ENCODE measurements at places on chromosomes 3 and 15. TPM values are rescaled to one million over a fixed set of nuclear protein-coding genes. Genes with fewer than 3 reads are reported as not detected.

GRCh38 chr15:59594493-59594942 is 17.1 kb upstream of the GCNT3 start:
- DNase-seq = no peak

DNA sequence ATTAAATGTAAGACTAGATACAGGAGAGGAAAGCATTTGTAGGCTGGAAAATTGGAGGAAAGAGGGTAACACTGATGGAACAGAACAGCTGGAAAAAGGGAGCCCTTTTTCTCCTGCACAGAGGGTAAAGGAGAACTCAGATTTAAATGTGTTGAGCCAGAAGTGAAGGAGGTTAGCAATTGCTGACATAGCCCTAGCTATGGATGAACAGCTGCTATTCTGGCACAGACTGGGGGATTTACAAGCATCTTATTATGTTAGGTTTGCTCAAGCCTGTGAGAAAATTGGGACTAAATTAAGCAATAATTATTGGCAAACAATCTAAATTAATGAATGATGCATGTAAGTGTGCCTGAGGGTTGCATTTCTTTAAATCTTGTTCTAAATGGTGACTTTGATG is 40.6 kb upstream of the PRR20G start:
- DNase-seq = no peak

DNA sequence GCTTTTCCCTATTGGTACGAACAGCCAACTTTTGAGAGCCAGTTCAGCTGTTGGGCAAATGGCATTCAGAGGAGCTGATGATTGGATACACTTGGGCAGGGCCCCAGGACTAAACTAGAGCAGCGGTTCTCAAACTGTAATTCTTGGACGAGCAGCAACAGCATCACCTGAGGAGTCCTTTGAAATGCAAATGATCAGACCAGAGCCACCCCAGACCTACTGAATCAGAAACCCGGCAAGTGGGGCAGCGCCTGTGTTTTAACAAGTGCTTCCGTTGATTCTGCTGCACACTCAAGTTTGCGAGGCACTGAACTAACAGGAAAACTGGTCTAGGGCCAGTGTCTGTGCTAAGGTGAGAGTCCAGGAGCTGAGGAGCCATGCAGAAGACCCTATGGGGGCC is 239.7 kb downstream of the UACA start:
- no peak for DNase-seq

- DNase-seq = no peak
Measured at GRCh38 chr3:69500604-69501003, 114.7 kb upstream of the FRMD4B start.

GRCh38 chr3:152447511-152447910 is 178.8 kb downstream of the MBNL1 start:
- no peak for DNase-seq

- DNase-seq = no peak
Measured at GRCh38 chr15:34358367-34358766, 8.6 kb downstream of the LPCAT4 start.

The CHDH gene
- total RNA-seq = 0.11 TPM

The RTP1 gene
- total RNA-seq = not detected

The CCDC13 gene
- 0.85 TPM for total RNA-seq

The LCTL gene
- not detected for total RNA-seq
